ENCODE measurements at places on chromosomes 2 and 18.

DNA sequence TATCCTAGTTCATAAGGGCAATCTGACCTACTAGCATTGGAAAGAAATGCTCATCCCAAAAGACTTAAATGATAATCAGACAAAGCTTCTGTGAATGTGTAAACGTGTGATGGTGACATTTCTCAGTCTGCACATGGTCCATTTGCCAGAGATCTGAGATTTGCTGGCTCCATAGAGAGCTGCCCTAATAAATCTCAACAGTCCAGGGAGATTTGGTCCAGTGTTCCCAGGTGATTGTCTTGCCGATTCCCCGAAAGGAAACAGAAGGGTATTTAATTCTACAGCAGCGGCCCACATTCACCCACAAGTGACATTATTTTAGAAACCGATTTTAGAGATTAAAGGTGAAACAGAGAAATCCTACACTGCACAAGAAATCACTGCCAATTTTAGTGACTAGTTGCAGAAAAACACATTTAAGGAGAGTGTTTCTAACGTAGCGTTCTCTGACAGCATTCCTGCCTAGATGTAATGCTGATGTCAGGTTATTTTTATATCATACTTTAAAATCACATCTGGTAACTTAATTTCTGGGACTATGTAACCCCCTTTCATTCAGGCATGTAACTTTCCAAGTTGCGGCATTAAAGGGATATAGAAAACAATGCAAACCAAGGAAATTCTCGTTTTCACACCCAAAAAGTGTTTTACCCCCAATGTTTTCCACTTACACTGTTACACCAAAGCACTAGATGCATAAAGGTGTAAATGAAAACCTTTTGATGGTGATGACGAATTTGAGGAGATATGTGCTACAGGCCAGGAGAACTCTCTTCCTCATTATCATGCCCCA lies 231.9 kb upstream of the FN1 start:
- no peak for DNase-seq

DNA sequence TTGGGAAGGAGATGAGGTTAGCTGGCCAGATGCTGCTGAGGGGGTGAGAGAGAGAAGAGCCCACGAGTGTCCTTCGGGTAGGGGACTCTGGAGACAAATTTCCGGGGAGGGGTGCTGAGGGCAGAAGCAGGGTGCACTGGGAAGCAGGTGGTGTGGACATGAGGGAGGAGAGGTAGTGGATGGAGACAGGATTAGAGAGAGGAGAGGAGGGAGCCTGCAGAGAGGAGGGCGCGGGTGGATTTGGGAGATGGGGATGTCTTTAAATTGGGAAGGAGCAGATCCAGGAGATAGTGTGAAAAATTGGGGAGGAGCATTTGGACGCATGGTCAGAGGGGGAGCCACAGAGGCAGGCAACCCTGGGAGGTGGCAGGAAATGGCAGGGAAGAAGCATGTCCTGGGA lies 154.7 kb downstream of the DYSF start:
- DNase-seq = no peak

DNA sequence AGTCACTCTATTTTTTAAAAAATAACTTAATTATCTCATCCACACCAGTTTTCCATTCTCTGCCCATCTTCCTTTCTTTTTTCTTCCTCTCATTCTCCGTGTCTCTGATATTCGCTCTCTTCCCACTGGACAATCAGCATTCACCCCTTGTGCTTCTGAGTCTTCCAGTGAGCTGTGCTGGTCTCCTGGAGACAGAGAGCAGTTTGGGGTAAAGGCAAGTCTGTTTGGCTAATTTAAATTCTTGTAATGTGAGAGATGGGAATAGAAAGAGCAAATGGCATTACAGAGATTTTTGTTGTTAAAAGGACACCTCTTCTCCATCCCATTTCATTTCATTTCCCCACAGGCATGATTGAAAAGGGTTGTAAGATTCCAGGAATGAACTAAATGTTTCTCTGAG lies 107.5 kb downstream of the DTNA start:
- no peak for DNase-seq

DNA sequence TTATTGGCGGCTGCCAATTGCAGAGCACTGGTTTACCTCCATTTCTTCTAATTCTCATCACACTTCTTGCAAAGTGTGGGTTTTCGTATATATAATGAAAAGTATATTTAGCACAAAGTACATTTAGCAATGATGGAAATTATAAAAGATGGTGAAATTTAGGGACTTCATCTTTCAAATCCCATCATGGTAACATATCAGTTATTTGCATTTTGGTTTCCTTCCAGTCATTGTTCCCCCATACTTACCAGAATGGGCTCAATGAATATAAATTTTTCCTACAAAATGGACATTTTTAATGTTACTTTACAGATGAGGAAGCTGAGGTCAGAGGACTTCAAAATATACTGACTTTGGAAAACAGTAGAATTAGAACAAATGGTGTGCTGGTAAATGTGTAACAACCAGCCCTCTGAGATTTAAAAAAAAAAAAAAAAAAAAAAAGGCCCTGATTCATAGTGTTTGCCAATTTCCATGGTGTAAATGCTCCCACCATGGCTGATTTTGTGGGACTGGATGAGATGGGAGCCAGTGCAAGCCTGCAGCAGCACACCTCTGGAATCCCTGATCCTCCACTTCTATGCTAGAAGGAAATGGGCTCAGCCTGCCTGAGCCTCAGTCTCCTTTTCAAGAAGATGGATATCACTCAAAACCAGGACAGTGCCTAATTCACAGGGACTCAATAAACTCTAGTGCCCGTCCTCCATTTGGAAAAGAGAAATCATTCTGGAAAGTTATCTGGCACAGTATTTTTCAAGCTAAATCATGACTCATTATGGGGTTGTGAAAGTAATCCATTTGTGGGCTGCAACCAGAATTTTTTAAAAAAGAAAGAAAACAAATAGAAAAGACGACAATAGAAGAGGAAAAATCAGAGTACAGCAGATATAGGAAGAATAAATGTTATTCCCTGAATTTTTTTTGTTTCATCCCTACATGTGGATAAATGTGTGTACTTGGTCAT lies 34.0 kb downstream of the LBH start:
- no peak for DNase-seq

GRCh38 chr18:9803698-9804516 lies 81.9 kb upstream of the TXNDC2 start:
- DNase-seq = no peak

DNA sequence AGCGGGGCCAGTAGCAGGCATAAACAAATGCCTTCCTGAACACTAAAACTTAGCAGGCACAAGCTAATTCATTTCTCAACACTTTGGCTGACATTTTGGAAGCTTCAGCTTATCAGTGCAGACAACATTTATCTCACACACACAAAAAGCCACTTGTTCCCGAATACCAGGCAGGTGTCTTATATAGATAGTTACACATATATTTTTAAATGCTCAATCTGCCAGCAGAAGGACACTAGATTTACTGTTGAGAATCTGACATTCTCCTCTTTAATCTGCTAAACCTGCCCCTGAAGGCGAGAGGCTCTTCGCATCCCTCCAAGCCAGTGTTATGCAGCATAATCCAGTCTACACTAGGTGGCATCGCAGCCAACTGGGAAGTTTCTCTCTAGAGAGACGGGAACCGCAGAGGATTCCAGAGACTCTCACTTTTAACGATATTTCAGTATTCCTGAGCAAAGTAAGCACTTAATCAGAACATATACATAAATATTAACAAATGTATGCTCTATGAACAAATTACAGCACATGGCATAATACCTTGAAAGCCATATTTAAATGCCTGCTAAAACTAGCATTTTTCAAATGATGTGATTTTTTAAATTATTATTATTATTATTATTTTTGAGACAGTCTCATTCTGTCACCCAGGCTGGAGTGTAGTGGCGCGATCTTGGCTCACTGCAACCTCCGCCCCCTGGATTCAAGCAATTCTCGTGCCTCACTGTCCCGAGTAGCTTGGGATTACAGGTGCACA lies 90.2 kb upstream of the SCG2 start:
- DNase-seq = no peak

DNA sequence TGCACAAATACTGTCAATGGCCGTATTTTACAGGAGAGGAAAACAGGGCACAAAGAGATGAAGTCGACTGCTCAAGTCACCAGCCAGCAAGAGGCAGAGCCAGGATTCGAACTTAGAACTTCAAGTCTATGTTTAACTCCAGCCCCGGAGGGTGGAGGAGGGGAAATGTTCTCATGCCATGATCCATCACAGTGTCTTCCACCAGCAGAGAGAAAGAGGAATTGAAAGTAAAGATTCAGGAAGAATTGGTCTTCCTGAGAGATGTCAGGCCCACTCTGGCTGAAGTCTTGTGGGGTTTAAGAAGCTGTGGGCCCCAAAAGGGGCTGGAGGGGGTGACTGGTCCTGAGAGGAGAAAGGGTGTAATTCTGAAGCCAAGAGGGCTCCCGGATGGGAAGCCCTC lies 260.0 kb downstream of the TNS1 start:
- DNase-seq = no peak

DNA sequence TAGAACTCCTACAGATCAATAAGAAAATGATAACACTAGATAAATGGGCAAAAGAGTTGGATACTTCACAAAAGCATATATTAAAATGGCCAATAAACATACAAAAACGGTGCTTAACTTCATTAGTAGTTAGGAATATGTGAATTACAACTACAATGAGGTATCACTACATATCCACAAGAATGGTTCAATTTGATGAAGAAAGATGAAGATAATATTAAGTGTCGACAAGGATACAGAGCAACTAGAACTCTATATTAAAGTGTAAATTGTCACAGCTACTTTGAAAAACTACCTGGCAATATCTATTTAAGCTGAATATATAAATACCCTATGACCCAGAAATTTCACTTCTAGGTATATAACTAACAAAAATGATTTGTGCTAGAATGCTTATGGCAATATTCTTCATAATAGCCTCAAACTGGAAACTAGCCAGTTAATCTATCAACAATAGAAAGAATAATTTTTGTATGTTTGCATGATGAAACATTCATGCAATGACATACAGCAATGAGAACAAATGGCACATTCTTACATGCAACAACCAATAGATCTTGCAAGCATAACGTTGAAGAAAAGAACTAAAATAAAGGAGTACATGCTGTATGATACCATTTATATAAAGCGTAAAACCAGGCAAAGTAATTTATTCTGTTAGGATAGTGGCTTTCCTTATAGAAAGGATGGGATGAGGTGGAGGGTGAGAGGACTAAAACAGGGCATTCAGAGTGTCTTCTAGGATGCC lies 290.2 kb upstream of the SESTD1 start:
- no peak for DNase-seq

GRCh38 chr2:10520154-10520553 lies 72.0 kb upstream of the ODC1 start:
- no peak for DNase-seq

DNA sequence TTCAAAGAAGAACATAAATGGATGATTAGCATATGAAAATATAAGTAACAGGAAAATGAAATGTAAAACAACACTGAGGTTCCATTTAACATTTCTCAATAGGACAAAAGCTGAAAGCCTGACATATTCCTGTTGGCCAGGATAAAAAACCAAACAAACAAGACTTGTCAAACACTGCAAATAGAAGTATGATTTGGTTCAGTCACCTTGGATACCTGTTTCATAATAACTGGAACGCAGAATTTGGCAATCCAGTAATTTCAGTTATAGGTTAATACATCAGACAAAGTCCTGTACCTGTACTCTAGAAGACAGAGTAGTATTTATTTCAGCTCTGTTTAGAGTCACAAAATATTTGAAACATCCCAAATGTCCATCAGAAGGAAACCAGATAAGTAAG lies 16.5 kb upstream of the EVA1A start:
- DNase-seq = no peak

- no peak for DNase-seq
Observed at GRCh38 chr2:56892382-56892781, 708.6 kb downstream of the CCDC85A start.

DNA sequence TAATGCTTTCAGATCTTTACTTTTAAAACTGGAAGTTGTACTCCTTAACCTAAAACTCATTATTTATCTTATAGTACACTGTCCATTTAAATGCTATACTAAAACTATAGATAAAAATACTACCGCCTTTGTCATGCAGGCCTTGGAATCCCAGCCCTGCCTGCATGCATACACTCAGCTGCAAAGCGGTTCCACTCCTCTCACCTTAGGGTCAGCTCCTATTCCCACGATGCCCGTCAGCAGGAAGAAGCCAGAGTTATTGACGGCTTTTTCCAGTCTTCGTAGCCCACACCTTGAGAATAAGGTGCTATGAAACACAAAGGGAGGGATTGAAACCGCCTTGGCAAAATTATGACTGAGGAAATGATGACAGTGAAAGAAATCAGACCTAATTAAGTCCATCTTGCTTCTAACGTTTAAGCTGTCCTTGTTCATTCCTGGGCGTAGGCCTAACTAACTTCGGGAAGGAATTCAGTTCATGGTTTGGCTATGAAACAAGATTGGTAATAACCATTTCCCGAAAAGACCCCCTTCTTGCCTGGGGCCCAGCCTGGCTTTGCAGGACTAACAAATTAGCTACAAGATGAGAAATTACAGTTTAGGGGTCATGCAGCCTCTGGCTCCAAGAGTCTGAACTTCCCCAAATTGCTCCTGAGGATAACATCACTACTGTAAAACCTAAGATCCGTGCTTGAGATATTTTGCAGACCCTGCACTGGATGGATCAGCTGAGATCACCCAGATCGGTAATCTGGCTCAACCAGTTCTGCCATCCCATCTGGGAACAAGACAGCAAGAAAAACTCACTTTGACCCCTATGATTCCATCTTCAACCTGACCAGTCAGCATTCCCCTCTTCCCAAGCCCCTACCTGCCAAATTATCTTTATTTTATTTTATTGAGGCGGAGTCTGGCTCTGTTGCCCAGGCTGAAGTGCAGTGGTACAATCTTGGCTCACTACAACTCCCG lies 17.1 kb downstream of the EPB41L5 start:
- no peak for DNase-seq

- DNase-seq = no peak
Observed at GRCh38 chr2:227713291-227713690, 4.5 kb downstream of the SLC19A3 start.

DNA sequence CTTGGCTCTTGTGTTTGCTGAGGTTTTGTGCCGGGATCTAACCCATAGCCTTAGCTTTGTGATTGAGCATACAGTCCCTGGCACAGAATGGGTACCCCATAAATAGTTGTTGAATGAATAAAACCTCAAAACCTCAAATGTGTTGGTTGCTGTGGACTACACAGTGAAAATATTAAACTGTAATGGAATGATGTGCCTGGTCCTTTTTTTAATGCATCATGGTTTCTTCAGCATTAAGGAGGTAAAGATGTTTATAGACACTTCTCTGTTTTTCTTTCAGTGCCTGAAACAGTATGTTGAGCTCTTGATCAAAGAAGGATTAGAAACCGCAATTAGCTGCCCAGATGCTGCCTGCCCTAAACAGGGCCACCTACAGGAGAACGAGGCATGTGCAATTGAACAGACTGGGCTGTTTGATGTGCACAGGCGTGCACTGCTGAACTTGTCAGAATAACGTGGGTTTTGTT lies 97.0 kb downstream of the RNF144A start:
- DNase-seq = no peak

Data from stimulated activated CD8-positive, alpha-beta memory T cell treated with anti-CD3 and anti-CD28 coated beads, Interleukin-7, amount 100 ng/mL, for 48 hours (primary cell).